ENCODE measurements at places on chromosomes 2 and 18. TPM values are rescaled to one million over a fixed set of nuclear protein-coding genes. Genes with fewer than 3 reads are reported as not detected.

The NYAP2 gene
- 0.14 TPM for total RNA-seq

The CROCC2 gene
- total RNA-seq, result 0.79 TPM

The SGO2 gene
- total RNA-seq, result 2.3 TPM

The TXNDC2 gene
- total RNA-seq, result 0.07 TPM

The TNS1 gene
- 186 TPM for total RNA-seq

The DPP4 gene
- 4.8 TPM for total RNA-seq

The SLC9A4 gene
- 1.2 TPM for total RNA-seq

The CD8B gene
- 0.55 TPM for total RNA-seq

The SERPINB3 gene
- total RNA-seq, result not detected

The CYRIA gene
- total RNA-seq, result 7.6 TPM

The LMAN1 gene
- total RNA-seq, result 88.9 TPM

The SLC19A3 gene
- 2.4 TPM for total RNA-seq

The ALK gene
- 0.06 TPM for total RNA-seq

The MROH2A gene
- total RNA-seq, result not detected

The LYPD1 gene
- not detected for total RNA-seq

The ALPI gene
- total RNA-seq, result not detected

The DOCK10 gene
- total RNA-seq, result 17.9 TPM

The ICOS gene
- total RNA-seq, result 0.59 TPM

The COBLL1 gene
- total RNA-seq, result 32.6 TPM

The CDH2 gene
- 2.6 TPM for total RNA-seq

The CYBRD1 gene
- 108 TPM for total RNA-seq

The GRB14 gene
- total RNA-seq, result not detected

The ARHGEF33 gene
- total RNA-seq, result 0.88 TPM

All from uterus (tissue), 4 donors.